HTR-8/SVneo (cell line): ENCODE measurements at places on chromosomes 4 and X.

GRCh38 chr4:87044511-87045233 is 109.9 kb downstream of the AFF1 start:
- no peak for DNase-seq

- DNase-seq: no peak
These were observed at the start of gene AFF2 for GRCh38 chrX:148500423-148501385. Gene AFF2, plus strand, starts transcription at chrX:148500617. Its CDS starts 481 bp downstream, at chrX:148501098.

DNA sequence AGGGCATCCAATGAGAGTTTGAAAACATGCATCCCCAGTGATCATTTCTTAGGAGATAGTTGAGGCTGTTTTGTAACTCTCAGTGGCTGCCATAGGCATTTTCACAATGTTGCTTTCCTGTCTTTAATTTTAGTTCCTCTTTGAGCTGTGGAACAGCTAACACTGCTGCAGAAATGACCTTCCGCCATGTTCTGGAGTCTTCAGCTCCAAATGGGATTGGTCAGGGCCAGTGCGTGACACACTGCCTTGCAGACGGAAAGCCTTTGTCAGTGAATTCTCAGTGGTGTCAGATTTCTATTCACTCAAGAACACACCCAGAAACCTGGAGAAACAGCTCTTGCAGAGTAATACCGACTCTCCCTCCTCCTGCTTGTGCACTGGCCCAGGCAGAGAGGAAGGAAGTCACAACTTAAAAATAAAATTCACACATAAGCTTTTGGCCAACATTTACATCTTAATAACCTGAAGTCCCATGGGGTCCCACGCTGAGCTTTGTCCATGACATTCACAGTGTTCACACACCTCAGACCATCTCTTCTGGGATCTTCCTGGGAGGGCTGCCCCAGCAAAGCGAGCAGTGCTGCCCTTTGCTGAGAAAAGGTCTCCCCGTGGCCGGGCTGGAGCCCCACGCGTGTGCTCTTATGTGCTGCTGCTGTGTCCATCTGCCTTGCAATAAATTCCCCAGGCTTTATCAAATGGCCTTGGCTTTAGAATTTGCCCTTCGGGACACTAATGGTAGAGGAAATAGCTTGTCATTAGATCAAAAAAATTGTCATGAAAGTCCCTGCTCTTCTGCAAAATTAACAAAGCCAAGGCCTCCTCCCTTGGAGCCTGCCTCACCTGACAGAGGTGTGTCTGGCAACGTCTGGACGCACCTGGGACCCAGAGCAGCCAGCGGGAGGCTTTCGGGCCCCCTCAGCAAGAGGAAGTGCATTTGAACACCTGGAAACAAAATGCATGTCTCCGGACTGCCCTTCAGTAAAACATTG is 126.8 kb downstream of the IRF2 start:
- peak; percentile 37 for DNase-seq

DNA sequence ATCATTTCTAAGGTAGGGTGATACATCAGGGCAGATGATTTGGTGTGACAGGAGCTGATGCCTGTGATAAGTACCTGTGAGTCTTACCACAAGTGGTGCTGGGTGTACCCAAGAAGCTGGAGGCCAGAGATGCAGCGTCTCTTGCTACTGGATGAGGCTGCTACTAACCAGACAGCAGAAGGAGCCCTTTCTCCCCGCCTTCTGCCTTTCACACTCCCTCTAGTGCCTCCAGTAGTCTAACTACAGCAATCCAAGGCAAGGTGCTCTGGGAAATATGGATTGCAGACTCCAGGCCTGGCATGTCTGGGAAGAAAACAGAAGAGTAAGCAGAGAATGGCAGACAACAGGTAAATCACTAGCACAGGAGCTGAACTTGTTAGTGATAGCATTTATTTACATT is 470.8 kb downstream of the NKX6-1 start:
- DNase-seq: no peak

DNA sequence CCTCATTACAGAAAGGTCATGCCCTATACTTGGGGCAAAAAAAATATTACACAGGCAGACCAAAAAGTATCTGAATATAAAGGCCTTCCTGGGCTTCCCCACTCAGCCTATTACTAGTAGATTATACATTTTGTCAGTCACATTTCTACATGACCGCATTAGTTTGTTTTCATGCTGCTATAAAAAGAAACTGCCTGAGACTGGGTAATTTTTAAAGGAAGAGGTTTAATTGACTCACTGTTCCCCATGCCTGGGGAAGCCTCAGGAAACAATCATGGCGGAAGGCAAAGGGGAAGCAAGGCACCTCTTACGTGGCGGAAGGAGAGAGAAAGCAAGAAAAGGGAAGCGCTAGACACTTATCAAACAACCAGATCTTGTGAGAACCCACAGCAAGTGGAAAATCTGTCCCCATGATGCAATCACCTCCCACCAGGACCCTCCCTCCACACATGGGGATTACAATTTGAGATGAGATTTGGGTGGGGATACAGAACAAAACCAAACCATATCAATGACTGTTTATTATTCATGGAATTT is 1312.0 kb downstream of the PCDH7 start:
- DNase-seq: no peak

DNA sequence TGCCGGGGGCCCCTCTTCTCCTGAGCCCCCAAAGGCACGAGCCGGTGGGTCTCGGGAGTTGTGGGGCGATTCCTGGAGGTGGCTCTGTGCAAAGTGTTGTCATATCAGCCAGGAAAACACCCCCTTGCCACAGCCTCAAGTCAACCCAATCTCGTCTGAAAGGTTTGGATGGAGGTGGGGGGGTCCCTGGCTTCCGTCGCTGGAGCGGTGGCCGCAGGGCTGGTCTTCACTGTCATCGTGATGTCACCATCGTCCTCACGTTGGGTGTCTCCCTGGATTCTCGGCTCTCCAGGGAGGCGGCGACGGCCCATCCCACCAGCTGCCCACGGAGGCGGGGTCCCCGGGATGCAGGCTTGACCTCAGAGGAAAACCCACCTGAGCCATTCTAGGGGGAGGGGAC is 38.3 kb upstream of the PPP2R3B start:
- DNase-seq: no peak

DNA sequence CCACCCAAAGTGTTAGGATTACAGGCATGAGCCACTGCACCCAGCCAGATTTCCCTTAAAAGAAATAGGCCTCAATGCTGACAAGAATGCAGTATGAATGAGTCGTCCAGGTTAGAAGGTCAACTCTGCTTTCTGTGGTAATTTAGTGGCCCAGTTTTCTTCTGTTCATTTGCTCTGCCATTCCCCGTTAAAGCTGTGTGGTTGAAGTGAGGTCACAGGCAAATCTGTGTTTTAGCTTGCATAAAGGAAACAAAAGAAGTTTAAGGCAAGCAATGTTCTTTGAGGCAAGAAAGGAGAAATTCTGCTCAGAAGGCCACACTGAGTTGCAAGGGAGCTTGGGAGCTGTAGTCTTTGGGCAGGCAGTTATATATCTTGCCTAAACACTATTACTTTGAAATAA is 176.8 kb downstream of the LARP7 start:
- no peak for DNase-seq

- DNase-seq: no peak
These were observed 25.0 kb upstream of the RAPGEF2 start for GRCh38 chr4:159077702-159078495.
